ENCODE measurements at places on chromosomes 2 and 18.

GRCh38 chr18:34970106-34970505 is 71.1 kb upstream of the MAPRE2 start:
- DNase-seq = no peak

DNA sequence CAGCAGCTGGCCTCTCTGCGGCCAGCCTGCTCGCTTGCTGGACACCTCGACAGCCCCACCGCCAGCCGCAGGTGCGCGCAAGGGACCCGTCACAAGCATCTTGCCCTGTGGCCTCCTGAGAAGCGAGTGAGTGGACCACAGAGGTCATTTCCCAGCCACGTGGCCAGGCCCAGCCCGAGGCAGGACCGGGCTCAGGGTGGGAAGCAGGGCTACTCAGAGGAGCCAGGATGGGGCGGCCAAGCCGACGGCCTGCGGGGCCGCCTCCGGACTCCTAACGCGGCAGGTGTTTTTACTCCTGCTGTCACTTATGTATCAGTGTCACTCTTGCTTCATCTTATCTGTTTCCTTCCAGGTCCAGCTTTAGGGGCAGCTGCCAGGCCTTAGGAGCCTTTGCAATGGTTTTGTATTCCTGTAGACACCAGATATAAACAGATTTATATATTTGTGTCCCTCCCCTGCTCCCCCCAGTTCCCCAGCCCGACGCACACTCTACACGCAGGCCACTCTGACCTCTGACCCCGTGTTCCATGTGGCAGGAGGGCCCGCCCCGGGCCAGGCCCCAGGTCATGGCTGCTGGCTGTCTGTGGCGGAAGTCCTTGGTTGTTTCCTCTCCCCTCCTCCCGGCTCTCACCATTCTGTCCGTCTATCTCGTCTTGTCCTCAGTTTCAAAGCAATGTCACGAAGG is 236.4 kb downstream of the ATAD2B start:
- DNase-seq = no peak

- no peak for DNase-seq
Observed at GRCh38 chr2:119809339-119810048, 49.8 kb downstream of the PTPN4 start.

DNA sequence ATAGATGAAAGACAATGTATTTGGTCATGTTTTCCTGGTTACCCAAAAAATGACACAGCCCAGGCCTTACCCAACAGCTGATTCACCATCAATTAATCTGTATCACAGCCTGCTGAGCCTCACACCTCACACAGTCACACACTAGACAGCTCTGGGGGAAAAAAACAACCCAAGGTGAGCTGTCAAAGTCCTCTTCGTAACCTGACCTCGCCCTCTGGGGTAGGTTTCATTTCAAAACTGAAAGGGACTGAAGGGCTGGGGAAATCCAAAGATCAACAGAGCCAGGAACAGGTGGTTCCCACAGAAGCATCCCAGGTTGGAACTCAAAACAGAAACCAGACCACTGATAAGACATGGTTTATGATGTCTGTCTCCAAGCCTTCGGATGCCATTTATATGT is 18.2 kb upstream of the PCBP1 start:
- no peak for DNase-seq

DNA sequence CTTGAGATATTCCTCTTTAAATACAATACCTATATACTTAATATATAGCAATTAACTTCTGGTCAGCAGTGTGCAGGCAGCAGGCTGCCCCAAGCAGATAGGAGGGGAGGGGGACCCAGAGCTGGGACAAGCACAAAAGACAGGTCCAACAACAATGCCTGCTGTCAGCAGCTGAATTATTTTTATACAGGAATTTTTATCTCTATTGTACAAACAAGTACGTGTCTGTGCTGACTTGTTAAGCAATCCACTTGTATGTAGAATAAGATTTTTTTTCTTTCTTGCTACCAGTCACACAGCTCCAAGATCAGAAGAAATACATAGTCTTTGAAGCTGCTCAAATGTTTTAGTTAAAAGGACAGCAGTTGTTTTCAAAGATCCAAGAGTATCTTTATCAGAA is 16.7 kb downstream of the BCL11A start:
- no peak for DNase-seq

DNA sequence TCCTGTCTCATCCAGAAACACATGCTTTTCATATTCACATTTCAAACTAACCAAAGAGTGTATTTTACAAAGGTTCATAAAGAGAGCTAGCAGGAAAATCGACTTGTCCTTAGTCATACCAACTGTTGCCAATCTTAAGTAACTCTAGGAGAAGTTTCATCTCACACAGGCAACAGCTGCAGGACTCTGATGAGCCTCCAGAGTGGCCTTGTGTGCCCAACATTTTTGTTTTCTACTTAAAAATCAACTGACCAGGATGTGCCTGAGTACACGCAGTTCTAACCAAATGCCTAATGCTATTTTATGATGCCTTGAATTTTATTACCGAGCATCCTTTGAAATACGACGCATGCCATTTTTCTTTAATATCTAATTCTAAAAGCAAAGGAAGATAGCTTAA is 595.9 kb upstream of the LRRTM4 start:
- no peak for DNase-seq

DNA sequence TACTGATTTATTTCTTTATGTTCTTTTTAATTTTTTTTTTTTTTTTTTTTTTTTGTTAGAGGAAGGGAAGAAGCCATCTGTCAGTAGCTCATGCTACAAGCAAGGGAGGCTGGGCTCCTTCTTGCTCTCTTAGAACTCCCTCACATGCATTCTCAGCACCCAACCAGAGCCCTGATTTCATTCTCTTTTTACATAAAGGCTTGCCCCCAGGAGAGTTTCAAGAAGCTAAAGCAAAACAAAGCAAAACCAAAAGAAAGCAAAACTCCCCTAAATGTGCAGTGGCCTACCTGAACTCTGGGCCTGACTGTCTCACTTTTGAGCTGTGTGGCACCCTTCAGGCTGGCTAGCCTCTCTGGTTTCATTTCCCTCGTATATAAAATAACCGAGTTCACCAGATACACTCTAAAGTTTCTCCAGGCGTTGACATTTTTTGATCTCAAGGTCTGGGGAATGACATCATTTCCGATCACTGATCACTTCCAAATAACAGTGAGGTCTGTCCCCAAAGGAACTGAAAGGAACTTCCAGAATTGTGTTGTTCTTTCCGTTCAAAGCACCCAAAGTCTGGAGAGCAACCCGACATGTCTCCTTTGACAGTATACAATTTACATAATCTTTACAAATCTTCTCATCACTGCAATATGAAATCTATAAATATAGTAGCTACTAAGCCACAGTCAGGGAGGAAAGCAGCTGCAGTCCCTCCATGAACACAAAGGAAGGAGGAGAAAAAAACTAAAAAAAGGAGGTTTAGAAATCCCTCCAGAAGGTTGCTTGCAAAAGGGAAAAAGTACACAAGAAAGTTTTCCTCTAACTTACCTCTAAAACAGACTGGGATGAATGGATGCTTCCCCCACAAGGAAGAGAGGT is 145.6 kb upstream of the NCK2 start:
- DNase-seq = no peak

DNA sequence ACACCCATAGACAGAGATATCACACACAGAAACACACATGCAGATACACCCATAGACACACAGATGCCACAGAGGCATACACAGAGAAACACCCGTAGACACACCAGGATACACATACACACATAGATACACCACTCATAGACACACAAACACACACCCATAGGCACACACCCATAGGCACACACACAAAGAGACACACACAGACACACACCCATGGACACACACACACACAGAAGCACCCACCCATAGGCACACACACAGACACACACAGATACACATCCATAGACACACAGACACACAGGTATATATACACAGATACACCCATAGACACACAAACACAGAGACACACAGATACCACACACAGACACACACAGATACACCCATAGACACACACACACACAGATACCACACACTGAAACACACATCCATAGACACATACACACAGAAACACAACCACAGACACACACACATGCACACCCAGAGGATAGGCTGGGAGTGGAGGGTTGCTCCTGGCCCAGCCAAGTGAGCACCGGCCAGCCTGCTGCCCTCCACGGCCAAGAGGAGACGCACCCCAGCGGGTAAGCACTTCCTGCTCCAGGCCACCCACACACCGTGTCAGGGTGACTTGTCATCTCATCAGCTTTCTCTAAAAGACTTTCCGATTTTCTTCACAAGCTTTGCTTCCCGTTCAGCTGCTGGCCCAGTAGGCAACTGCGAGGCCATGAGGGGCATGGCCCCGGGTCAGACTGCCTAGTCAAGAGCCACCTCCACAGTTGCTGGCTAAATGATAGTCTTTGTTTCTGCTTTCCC is 14.1 kb upstream of the CNNM3 start:
- DNase-seq = no peak

GRCh38 chr2:129015397-129016285 is 697.0 kb upstream of the HS6ST1 start:
- no peak for DNase-seq

DNA sequence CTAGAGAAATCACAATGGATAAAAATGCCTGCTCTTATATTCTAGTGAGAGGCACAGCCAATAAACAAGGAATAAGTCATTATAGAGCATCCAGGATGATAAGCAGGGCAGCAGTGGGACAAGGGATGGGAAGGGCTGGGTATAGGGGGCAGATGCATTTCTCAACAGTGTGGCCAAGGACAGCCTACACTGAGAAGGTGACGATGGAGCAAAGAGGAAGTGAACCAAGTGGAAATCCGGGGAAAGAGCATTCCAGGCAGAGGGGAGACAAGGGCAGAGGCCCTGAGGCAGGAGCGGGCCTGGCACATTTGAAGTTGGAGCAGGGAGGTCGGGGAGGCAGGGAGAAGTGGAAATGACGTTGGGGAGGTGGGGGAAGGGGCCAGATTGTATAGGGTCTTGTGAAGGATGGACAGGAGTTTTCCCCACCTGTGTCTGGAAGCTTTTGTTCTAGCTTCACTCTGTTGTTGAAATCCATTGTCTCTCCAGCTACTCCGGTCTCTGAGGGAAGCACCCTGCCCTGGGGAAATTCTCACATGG is 17.6 kb downstream of the TMEM177 start:
- no peak for DNase-seq

DNA sequence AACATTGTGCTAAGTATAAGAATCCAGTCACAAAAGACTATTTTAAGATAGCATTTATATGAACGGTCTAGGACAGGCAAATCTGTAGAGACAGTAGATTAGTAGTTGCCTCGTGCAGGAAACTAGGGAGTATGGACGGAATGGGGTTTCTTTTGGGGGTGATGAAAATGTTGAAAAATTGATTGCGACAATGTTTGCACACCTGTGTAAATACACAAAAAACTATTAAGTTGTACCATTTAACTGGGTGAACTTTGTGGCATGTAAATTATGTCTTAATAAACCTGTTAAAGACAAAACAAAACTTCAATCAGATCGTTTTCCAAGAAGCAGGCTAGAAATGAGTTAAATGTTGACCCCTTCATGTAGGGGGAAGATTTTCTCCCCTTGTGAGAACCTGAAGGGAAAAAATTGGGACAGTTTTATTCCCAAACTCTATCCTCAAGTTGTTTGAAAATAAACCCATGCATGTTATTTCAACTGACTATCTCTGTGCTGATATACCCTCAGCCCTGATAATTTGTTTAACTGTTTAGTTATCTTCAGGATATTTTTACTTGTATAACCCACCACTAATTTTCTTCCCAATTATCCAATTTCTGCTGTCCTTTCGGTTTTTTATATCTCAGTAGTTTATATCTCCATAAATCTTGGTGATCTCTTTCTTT is 87.2 kb downstream of the CAMKMT start:
- DNase-seq = peak; percentile 59

GRCh38 chr2:88950010-88950409 is 258.5 kb downstream of the RPIA start:
- DNase-seq = peak; percentile 7

DNA sequence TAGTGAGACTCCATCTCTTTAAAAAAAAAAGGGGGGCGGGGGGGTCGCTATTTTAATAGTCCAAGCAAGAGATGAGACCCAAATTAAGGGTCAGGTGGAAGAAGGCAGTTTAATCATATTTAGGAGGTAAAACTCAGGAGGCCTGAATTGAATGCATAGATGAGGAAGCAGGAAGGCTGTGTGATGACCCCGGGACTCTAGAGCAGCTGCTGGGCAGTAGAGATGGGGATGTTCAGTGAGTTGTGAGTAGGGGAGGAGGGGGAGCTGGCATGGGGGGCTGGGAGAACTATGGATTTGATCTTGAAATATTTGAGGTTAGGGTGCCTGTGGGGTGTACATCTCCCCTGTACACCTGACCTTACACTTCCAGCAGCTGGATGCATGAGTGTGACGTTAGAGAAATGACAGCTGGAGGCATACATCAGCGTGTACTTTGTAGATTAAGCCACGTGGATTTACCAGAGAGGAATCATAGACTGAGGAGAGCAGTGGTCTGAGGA is 41.0 kb downstream of the GALM start:
- DNase-seq = no peak

GRCh38 chr2:67070826-67071225 is 326.3 kb upstream of the ETAA1 start:
- DNase-seq = no peak

DNA sequence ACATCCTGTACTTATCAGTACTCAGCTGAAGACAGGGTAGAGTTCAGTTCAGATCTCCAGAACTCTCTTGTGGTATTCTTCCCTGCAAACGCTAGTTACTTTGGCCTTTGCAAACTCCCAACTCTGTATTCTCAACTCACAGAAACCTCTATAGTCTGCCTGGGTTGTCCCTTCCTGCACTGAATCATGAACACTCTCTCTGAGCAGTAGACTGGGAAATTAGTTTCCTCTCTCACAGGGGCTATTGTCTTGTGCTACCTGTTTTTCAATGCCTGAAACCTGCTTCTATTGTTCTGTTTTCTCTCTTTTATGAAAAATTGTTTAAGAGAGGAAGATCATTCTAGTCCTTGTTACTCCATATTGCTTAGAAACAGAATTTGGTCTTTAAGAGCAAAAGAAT is 134.7 kb downstream of the VIT start:
- DNase-seq = no peak

- no peak for DNase-seq
Observed at GRCh38 chr2:45780541-45781463, 129.3 kb downstream of the PRKCE start.

DNA sequence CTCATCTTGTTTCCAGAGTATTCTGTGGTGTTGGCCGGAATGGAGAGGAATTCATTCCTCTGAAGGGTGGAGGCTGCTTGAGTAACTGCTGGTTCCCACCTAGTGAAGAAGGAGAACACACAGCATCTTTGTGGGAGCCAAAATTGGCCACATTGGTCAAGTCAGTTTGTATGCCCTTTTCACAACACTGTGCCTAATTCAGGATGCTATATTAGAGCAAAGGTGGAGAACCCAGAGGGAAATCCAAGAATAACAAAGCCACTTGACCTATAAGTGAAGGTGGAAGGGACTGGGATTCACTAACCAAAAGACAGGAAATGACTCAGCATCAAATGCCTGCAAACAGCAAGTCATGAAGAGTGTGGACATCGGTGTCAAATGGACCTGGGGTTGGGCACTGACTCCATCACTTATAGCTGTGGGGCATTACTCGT is 27.3 kb upstream of the MLPH start:
- no peak for DNase-seq
